Choroid plexus epithelial cell (primary cell): ENCODE measurements at places on chromosomes 1 and 21.

DNA sequence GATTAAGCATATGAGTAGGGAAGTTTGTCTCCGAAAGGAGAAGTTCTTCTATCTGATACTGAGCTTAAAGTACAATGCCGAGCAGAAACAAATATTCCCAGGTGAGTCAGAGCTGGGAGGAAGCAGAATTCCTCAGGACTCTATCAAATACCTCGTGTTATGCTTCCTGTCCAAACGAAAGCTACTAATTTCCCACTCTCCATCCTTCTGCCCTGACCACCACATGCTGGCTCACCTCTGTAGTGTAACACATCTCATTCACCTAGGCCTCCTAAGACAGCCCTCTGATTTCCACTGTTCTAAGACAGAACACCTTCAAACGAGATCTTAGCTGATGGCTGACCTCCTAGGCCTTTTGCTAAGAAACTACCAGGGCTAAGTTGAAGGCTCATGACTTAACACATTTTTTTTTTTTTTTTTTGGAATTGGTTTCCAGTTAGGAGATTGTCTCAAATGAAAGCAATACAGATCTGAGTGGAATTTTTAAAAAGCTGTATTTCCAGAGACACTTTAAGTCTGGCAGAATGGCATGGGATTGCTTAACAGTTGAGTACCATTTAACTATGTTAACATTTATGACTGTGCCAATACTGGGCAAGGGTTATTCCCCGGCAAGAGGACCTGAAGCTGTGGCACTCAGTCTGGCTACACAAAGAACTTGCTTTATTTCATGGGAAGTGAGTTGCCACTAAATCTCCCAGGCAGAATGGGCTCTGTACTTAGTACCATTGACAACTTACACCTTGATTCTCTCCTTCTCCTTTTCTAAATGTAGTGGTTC lies 583.4 kb downstream of the DPYD start:
- DNase-seq = no peak

DNA sequence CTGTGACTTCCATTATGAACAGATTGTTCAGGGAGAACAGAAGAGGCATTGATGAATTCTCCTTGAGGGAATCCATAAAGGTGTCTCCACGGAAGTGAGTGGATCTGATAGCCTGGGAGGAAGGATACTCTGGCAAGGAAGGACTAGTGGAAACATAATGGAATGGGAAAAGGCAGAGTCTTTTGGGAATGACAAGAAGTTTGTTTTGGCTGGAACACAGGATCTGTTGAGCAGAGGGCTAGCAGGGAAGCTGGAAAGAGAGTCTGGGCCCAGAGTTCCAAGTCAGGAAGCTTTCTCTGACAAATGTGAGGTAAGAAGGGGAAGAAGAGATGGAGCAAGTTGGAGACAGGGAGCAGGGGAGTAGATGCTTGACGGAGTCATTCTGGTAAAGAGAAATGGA lies 8.1 kb downstream of the ADAMTS5 start:
- DNase-seq = no peak

DNA sequence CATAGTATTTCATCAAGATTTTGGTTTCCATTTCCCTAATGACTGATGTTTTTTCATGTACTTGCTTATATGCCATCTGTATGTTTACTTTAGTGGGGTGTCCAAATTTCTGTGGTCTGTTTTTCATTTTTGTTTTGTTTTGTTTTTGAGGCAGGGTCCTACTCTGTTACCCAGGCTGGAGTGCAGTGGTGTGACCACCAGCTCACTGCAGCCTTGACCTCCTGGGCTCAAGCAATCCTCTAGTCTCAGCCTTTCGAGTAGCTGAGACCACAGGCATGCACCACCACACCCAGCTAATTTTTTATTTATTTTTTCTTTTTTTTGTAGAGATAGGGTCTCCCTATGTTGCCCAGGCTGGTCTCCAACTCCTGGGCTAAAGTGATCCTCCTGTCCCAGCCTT lies 378.0 kb upstream of the VAMP3 start:
- peak; percentile 61 for DNase-seq

- DNase-seq = no peak
Measured at GRCh38 chr1:6850537-6850936, 65.3 kb downstream of the CAMTA1 start.

- DNase-seq = no peak
Measured at GRCh38 chr1:73782901-73783300, 415.1 kb downstream of the LRRIQ3 start.
